ENCODE measurements at places on chromosomes 1 and 21.
A peak's percentile ranks its signal among the peaks of the same experiment; 100 is the strongest.

DNA sequence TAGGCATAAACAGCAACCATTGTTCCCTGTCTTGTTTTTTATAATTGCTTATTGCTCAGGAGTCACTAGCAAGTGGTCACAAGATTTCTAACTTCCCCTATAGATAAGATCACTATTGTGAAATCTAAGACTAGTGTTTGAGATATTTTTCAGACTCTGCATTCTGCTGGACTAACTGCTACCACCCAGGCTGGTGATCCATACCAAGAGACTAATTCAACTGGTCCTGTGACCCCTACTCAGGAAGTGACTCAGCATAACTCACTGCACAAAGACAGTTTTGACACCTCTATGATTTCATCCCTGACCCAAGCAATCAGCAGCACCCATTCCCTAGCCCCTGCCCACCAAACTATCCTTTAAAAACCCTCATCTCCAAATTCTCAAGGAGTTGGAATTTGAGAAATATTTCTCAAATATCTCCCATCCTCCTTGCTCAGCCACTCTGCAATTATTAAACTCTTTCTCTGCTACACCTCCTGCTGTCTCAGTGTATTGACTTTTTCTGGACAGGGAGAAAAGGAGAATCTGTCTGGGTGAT is 52.7 kb downstream of the TRIM33 start:
- no peak for DNase-seq

DNA sequence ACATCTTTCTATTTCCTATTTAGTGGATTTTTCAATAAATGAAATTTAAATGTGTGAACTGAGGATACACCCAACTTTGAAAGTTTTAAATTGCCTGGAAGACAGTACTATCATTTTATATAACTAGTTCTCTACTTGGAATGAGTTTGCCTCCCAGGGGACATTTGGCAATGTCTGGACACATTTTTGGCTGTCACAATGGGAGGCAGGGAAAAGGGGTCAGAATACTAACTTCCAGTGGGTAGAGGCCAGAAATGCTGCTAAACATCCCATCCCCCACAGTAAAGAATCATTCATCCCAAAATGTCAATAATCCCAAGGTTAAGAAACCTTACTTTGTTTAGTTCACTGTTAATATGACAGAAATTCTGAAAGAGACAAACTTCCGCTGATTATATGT is 13.2 kb upstream of the NRAS start:
- DNase-seq = no peak

DNA sequence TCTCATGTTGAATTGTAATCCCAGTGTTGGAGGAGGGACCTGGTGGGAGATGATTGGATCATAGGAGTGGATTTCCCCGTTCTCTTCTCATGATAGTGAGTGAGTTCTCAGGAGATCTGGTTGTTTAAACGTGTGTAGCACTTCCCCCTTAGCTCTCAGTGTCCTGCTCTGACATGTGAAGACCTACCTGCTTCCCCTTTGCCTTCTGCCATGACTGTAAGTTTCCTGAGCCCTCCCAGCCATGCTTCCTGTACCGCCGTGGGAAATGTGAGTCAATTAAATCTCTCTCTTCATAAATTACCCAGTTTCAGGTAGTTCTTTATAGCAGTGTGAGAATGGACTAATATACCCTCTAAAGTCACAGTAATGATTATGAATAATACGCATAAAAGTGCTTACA is 248.4 kb upstream of the LRRC7 start:
- DNase-seq = no peak

DNA sequence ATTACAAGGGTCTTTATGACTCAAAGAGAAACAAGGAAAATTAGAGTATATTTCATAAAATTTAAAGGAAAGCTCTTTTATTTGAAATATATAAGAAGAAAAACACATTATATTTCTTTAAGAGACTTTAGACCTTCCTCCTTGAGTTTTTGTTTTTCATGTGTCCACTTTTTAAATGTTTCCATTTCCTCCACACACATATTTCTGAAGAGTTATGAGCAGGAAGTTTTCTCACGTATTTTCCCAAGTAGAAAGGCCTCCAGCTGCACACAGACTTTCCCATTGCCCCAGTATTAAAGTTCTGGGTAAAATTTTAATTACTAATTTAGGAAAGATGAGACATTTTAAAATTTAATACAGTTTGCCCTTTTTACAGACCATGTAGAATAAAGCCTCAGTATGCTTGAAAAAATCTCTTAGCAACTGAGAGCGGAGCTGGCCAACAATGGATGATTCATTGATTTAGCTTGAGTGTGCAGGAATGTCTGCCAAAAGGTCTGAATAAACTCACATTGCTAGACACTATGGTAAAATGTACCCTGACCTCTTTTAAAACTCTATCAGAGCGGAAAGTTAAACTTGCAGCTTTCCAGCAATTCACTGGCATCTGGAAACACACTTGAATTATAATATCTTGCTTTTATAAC is 57.9 kb downstream of the DDAH1 start:
- DNase-seq = no peak

GRCh38 chr1:226784081-226785049 is 45.3 kb upstream of the ITPKB start:
- DNase-seq = peak; percentile 54

Data from NCI-H1930 (cell line).